COR-L47 (cell line): ENCODE measurements at places on chromosomes 13 and 19.
A peak's percentile ranks its signal among the peaks of the same experiment; 100 is the strongest.

DNA sequence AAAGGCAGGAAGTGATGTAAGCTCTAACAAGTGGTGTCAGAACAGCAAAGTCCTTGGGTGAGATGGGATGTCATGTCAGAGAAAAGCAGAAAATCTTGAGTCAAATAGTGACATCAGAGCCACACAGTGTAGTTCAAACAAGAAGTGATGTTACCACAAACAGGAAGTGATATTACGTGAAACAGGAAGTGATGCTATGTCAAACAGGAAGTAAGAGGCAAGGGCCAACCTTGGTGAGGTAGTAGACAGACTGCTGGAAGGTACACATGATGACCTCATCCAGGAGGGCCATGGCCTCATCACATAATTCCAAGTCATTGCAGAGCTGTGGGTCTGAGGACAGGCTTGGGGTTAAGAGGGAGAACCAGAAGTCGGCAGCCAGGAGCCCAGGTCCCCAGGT, 7.0 kb upstream of the MAMSTR start:
- DNase-seq = no peak

DNA sequence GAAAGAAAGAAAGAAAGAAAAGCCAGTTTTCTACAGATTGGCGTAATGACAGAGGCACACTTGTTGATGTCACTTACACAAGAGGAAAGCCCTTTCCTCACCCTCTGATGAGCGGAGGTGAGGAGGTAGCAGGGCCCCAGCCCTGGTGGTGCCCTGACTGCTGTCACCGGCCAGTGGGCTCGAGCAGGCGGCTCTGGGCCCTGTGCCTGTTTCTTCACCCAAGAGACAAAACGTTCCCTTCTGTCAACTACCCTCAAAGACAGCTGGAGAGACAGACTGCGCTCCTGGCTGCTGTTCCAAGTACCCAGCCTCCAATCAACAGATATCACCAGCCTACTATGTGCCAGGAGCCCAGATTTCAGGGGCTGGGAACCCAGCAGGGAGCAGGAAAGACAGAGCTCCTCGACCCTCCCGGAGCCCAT, 10.1 kb downstream of the EPS15L1 start:
- no peak for DNase-seq

GRCh38 chr13:75744127-75744526, 108.0 kb downstream of the LMO7 start:
- DNase-seq = no peak

DNA sequence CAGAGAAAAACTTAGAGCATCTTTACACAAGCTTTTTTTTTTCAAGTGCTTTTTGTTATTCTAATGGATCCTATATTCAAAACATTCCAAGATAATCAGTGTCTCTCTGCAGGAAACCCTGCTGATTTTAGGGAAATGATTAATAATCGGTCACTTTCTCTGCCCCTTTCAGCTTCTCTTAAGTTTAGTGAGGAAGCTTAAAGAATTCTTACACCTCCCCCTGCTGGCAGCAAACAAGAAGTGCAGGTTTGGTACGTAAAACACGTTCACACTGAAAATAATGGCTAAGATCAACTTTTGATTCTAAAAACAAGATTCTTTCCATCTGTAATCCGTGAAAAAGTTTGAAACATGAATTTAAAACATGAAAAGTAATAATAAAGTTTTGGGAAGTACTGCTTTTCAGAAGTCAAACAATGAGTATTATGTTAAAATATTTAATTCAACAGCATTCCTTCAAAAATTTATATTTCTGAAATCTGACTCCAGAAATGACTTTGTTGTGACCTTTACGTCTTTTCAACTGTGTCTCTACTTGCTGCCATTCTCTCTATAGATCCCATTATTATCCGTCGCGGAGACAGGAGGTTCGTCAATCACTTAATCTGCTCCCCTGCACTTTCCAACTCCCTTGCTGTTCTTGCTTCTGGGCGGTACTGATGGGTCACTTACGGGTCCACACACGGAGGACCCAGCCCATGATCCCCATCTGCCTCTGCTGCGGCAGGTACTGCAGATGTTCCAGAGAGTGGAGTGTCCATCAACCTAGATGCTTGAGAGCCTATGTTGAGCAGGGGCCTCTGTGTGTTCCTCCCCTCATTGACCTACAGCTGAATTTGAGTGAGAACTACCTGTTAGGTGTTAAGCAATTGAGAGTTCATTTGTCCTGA, 203.1 kb upstream of the EDNRB start:
- peak; percentile 42 for DNase-seq

DNA sequence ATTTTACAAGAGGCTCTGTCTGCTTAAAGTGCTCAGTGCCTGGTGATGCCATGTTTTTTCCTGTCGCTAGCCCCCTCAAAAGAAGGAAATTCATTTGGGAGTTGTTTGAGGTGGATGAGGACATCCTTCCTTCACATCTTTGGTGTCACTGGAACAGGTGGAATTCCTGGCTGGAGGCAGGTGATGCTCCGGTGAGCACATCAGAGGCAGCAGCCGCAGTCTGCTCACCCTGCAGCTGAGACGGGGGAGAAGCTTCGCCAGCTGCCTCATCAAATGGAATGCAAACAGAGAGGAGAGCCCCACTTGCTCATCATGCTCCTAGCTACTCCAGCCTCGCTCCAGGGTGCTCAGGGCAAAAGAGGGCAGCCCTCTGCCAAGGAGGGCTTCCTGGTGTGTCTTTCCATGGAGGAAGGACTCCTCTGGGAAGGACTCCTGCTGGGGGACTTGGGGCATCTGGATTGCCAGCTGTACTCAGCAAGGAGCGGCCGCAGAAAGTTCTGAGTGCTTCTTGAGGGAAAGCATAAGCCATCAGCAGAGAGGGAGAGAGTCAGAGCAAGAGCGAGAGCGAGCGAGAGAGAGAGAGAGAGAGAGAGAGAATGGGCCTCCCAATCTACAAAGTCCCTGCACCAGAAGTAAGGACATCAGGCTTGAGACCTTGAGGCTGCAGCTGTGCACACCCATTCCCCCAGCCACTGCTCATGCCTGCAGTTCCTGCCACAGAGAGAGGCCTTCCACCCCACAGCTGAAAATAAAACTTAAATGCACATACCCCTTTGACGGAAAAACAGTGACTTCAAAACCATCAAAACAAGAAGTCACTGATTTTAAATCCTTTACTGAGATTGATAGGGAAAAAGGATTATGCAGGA, 74.3 kb upstream of the UBL3 start:
- no peak for DNase-seq

- no peak for DNase-seq
Measured at GRCh38 chr13:111899714-111900389, 167.1 kb upstream of the SOX1 start.

GRCh38 chr19:1287354-1288225, 1.9 kb downstream of the EFNA2 start:
- DNase-seq = no peak

- peak; percentile 43 for DNase-seq
Measured at GRCh38 chr19:17234911-17235299, 8.9 kb downstream of the OCEL1 start.

GRCh38 chr13:30126903-30127428, 180.4 kb downstream of the KATNAL1 start:
- DNase-seq = no peak

- no peak for DNase-seq
Measured at GRCh38 chr13:41127701-41128100, 4.9 kb downstream of the KBTBD6 start.

GRCh38 chr19:19530423-19530804, 1.7 kb downstream of the YJEFN3 start:
- no peak for DNase-seq

DNA sequence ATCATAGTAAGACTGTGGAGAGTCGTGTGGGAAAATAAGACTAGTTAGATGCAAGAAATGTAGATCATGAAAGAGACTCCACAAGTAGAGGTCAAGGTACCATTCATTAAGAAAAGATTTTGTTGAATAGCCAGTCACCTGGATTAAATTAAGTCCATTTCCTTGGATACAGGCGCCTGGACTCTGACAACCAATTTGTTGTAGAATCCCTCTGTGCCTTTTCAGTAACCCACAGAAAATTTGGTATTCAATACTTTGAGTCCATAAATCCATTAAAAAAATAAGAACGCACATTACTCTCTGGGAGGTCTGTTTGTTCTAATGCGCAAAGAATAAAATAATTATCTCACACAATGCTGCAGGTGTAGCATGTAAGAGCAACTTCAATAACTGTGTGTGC, 469.4 kb downstream of the KLF12 start:
- peak; percentile 86 for DNase-seq

DNA sequence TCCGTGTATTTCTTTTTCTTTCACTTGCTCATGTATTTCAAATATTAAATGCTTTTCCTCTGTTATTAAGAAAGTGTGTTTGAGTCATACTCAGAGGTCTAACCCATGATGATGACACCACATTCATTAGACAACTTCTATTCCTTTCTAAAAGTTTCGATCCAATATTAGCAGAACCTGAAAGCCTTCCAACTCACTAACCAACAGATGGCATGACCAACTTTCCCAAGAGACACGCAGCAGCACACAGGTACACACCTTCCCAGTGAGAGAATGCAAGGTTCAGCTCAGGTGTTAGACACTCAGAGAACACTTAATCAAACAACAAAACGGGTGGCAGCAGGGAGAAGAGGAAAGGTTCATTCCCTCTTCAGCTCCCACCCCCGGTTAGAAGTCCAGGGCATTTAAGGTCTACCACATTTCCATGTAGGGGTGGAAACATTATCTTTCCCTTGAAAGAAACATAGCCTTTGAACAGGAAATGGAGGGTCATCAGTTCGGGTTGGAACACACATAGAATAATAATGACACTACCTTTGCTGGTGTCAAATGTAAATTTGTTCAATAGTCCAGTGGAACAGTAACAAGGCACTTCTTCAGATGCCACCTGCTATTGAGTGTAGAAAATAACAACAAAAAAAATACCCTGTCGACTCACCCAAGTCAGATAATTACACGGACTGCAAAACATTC, 404.2 kb downstream of the COG6 start:
- no peak for DNase-seq

- DNase-seq = no peak
Measured at GRCh38 chr19:46654621-46655152, 6.3 kb downstream of the DACT3 start.

DNA sequence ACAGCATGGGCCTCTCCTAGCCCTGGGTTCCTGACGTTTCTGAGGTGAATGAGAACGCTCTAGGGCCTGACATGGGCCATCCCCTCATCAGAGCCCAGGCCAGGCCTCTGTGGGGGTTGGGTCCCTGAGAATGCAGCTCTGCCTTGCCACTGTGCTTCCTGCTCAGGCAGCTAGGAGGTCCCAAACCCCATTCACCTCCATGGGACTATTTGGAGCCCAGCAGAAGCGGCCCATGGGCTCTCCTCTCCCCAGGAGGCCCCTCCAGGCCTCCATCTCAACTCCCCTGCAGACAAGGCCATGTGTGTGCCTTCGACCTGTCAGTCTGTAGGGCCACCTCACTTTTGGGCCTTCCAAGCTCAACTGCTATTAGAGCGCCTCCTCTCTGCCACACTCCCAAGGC, 36.9 kb downstream of the ELL start:
- no peak for DNase-seq

DNA sequence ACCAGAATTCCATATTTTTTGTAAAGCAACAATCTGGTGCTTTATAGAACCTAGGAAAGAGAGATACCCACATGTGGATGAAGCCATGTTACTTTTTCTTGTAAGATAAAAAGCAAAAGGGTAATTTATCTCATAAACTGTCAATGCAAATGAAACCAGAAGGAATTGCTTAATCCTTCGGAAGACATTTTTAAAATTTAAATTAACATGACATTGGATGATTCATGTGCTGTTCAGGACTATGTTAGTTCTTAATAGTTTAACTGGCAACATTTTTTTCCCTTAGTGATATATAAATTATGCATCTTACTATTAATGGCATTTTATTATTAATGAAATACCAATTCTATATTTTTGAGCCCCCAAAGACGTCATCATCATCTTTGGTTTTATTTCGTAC, 25.8 kb upstream of the IGLON5 start:
- DNase-seq = no peak

DNA sequence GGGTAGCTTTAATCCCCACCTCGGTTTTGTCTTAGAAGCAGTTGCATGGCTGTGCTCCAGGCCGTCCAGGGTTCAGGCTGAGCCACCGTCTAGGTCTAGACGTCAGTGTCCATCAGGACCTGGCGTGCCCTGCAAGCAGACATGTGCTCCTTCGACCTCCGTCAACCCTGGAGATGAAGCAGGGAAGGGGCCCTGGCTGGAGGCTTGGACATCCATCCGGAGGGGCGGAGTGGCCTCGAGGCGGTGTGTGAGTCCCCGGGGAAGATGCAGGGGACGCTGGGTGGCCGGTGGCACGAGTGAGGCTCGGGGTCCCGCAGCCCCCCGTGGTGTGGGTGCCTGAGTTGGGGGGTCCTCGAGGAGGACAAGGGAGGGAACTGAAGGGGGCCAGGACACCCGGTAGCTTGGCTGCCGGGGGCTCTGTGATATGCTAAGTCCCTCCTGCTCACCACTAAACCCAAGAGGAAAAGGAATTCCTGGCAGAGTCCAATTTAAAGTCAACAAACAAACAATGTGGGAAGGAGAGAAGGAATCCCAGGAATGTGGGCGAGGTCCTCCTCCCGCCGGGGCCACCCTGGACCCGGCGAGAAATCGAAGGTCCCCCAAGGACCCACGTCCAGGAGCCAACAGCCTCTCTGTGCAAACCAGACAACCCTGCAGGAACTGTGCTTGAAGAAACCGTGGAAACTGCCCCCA, 14.9 kb upstream of the PTBP1 start:
- no peak for DNase-seq
